ENCODE measurements at places on chromosomes 5 and 9.
A peak's percentile ranks its signal among the peaks of the same experiment; 100 is the strongest.

DNA sequence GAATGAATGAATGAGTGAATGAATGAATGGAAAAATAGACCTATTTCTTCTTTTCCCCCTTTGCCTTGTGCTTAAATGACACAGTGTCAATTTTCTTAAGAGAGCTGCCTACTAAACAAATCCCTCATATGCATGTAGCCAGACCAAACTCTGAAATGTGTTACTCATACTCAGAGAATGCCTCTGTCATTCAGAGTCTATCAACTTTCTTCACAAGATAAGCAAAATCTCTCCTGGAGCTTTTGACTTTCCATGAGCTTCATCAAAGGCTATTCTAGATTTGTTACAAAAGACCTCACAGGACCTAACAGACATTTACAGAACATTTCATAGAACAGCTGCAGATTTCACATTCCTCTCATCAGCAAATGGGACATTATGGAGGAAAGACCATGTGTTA, 275.7 kb upstream of the MSX2 start:
- DNase-seq, result peak; percentile 12

- DNase-seq, result no peak
Measured at GRCh38 chr5:135319458-135319857, 79.6 kb downstream of the MACROH2A1 start.

DNA sequence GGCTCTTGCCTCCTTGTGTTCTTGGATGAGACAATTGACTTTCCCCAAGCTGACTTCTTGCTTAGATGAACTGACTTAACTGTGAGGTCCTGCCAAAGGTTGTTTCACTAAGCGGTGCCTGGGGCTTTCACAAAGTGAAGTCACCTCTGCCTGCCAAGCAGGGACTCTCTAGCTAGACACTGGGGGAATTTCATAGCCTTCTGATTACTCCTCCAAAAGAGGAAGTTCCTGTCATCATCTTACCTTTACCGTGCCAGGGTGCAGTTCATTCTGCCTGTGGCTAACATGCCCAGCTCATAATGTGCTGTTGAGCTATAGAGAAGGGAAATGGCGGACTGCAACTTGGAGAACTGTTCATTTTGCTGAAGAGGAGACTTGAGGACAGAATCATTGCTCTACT, 472.0 kb upstream of the WWC1 start:
- DNase-seq, result no peak

- DNase-seq, result no peak
Measured at GRCh38 chr9:6557883-6558616, 87.5 kb downstream of the GLDC start.

- DNase-seq, result peak; percentile 69
Measured at GRCh38 chr9:95003689-95004410, 277.4 kb downstream of the AOPEP start.

DNA sequence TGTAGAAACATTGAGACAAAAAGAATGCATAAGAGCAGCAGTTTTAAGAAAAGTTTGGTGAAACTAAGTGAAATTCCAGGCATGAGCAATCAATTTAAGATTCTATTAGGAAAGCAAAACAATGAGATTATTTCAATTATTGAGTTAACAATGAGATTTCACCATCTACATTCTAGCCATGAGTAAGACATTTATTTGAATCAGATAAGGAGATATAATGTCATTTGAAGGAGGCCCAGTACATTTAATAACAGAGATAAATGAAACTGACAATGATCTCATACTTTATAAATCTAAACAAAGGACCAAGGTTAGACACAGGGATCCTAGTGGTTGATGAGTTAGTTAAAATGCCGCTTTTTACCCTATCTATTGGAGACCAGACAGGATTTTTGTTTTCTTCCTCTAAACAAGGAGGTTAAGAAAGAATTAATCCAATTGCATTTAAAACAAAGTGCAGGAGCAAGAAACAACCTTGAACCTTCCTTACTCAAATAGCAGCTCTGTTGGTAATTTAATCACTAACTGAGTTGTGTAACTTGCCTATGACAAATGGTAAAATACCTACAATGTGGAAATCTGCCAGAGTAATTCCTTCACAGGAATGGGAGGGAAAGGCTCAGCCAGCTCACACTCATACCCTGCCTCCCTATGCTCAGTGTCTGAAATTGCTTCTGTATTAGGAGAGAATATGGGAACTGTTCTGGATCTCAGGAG, 103.5 kb upstream of the NR3C1 start:
- peak; percentile 94 for DNase-seq

DNA sequence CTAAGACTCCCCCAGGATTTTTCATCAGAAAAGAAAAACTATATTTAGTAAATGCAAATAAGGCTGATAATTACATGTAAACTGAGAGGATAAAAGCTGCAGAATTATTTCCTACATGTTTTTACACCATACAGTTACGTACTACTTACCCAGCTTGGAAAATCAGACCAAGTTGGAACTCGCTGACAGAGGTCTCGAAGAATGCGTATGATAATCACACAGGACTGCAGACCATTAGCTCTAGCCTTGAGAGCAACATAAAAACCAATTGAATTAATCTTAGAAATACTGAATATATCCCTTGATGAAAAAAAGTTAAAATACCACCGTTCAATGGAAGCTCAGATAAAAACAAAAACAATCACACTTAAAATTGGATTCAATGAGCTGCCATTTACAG, 65.6 kb downstream of the ZFR start:
- DNase-seq, result no peak

GRCh38 chr5:55241746-55242145, 8.3 kb upstream of the CCNO start:
- no peak for DNase-seq

- no peak for DNase-seq
Measured at GRCh38 chr5:7970816-7971215, 101.9 kb downstream of the MTRR start.

DNA sequence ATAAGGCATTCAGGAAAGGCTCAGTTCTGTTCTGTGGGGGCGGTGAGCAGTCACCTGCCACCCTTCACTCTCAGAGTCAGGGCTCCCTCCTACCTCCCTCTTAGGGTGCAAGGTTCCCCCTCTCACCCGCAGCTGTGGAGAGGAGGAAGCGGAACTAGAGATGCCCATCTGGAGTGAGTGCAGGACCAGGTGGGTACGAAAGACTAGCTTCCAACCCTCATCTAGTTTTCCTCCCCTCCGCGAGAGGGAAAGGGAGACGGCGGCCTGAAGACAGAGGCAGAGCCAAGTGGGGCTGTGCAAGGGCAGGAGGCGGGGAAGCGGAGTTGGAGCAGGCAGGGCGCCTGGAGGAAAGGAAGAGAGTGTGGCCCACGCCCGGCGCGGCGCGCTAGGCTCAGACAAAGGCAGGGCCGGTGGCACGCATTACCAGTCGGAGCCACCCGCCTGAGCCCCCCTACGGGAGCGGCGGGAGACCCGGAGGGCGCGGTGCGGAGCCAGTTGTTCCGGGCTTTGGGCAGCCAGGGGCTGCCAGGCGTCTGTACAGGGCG, 7.3 kb downstream of the PRR7 start:
- DNase-seq, result peak; percentile 33

GRCh38 chr5:140240987-140241706, 61.8 kb downstream of the PFDN1 start:
- peak; percentile 97 for DNase-seq
